ENCODE measurements at places on chromosomes 11 and 22.

DNA sequence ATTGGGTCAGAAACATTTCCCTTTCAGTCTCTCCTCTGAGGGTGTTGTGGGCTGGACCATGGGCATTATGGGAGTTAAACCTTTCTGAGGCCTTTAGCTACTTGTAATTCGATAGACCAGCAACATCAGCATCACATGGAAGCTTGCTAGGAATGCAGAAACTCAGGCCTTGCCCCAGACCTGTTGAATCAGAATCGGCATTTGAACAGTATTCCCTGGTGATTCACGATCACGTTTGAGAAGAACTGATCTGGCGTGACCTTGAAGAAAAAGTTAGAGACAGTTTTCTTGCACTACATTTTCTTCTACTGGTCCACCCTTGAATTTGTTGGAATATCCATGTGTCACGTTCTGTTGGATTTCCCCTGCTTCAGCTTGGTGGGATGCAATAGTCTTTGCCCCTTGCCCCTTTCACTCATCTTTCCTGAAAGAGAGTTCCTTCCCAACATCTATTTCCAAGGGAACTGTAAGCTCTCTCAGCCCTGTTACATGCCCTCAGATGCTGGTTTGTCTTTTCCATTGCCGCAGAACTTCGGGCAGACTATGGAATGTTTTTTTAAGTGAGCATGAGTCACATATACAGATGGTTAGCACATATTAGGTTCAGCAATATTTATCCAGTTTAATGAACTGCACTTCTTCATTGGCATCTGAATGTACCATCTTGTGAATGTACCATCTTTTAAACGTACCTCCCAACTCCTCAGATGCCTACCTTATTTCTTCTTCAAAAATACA, 23.9 kb downstream of the EHF start:
- peak; percentile 81 for DNase-seq

DNA sequence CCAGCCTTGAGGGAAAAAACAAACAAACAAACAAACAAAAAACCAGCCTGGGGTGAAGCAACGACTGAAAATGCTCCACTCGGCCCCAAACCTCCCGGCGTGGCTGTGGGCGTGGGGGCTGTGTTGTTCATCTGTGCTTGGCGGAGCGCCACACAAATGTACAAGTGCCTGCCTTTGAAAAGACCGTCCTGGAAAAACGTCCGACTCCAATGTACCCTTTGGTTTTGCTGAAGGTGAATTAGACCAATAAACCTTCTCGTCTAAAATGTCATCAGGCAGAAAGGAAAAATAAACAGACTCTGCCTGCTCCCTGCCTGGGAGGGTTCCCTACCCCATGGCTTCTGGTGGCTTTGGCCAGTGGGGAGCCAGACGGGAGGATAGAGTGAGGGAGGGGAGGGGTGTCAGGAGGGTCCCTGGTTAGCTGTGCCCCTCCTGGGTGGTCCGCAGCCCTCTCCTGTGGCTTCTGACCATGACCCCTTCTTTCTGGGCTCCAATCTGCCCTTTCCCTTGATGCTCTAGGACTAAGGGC, 93.9 kb downstream of the TRMU start:
- DNase-seq, result no peak

DNA sequence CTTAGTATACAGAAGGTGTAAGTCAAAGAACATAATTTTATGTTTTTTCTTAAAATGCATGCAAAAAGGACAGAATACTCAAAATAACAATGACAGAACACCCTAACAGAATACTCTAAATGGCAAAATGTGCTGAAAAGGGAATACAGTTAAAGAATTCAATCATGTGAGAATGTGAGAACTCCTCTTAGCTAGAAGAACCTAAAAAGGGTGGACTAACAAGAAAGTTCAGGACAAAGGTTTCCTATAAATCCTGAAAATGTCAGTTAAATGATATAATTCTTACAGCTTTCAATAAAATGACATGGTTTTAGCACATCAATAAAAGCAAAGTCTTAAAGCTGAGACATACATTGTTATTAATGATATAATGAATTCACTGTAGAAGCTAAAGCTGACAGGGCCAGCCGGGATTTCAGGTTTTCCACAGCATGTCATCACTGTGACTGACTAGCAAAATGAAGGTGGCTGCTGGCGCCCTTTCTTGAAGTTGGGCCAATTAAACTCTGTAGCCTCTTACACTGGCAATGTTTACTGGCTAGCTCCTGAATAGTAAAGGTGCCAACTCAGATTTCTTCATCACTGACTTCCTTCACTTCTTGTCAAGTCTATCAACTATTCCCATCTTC, 244.4 kb downstream of the TTC28 start:
- no peak for DNase-seq

DNA sequence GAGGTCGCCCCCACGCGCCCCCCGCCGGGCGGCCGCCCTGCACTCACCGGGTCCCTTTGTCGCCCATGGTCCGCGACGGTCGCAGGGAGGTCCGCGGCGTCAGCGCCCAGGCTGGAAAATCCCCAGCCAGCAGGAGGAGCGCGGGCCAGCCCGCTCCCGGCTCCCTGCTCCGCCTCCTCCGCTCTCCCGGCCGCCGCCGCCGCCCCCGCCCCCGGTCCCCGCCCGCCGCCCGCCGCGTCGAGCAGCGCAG, at the start of gene ARRB1:
Gene ARRB1, minus strand, starts transcription at position 121 of the 250 bp plus-strand sequence. Its CDS starts 54 bp downstream, at position 67.
- DNase-seq, result no peak

GRCh38 chr22:26124991-26125725, 44.1 kb upstream of the SEZ6L start:
- no peak for DNase-seq

DNA sequence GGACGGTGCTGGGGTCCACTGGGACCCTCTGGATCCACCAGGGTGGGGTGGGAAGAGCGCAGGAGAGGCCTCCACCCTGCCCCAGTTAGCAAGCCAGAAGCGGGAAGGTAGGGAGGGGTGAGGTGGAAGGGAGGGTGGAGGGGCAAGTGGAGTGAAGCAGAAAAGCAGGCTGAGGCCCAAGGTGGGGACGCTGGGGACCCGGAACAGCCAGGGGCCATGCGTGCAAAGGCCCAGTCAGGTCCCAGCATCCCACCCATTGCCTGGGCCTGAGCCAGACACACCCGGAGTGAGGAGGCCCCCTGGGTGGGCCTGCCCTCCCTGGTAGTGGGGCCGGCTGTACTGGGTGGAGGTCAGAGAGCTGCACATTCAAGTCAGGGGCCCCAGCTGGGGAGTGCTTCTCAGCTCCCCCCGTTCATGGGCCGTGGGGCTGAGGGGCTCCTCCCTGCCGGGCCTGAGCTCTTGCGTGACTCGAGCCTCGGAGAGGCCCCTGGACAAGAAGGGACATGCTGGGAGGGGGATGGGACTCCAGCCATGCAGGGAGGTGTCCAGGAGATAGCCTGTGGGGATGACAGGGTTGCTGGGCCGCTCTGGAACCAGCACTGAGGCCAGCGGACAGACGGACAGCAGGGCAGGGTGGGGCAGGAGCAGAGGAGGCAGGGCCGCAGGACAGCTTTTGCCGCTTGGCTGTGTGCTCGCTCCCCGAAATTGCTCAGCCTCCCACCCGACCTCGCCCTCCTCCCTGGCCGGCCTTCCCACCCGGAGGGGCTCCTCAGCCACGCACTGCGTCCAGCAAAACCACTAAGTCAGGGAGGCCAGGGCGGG, 7.7 kb downstream of the TNNT3 start:
- no peak for DNase-seq

DNA sequence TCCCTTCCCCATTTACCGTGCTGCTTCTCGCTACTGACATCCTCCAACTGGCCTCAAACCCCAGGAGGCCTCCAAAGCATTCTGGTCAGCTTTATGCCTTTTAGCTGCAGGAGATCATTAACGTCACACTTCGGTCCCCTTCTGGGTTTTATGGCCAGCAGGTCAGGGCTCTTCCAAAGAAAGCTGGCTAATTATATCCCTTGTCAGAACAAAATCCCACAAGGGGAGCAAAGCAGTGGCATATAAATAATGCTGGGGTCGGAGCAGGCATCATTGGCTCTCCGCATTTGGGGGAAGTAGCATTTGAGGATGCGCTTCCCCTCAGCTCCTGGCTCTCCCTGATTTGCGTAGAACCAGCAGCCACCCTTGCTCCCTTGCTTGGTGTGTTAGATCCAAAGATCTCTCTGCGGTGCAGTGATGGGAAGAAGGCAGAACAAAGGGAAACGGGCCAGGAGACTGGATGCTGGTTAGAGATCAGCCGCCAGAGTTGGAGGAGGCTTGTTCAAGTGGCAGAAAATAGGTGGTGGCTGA, 117.4 kb downstream of the DBX1 start:
- DNase-seq, result no peak

DNA sequence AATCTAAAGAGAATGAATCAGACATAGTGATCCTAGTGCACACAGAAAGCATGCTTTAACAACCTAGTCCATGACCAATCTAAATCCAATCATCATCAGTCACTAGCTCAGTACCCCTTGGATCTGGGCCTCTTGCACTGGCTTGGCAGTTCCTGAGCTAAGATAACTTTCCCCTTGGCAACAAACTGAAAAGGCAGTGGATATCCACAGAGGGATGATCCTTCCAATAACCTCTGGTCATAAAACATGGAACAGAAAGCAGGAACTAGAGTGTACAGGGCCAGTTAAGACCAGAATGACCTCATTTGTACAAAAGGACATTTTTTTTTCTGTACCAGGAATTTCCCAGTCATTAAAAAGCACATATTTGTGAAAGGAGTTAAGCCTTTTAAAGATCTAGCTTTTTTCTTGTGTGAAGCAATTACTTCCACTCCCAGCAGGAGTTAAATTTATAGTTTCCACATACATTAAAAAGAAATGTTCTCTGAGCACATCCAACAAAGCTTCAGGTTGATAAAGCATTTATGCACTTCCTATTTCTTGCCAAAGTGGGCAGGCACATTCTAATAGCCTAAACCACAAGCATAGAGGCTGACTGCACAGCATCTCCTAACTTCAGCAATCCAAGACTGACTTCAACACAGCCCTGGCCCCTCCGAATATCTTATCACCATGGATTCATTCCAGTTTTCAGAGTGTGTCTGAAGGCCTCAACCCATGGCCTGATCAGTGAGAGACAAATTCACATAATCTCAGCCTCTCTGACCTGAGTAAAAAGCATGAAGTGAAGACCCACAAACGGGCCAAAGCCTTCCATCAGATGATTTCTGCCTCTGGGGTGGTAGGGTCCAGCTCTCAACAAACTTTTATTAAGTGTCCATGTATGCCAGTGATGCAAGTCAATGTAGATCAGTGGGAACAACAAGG, 29.9 kb downstream of the GUCY1A2 start:
- peak; percentile 66 for DNase-seq

DNA sequence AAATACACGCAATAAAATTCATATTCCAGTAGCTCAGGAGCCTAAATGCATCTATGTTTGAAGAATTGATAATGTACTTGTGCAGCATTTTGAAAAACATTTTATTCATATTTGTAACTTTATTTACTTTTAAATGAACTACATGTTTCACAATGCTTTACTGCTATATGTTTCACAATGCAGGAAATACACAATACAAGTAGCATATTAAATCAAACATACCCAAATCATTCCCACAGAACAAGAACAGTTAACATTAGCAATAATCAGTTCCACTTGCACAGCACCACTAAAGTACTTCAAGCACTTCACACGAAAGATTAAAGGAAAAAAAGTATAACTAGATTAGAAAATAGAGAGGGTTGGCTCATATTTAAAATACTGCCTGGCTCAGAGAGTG, 343.6 kb upstream of the CCDC90B start:
- DNase-seq, result no peak

GRCh38 chr11:2369320-2369719, 7.8 kb upstream of the CD81 start:
- no peak for DNase-seq

DNA sequence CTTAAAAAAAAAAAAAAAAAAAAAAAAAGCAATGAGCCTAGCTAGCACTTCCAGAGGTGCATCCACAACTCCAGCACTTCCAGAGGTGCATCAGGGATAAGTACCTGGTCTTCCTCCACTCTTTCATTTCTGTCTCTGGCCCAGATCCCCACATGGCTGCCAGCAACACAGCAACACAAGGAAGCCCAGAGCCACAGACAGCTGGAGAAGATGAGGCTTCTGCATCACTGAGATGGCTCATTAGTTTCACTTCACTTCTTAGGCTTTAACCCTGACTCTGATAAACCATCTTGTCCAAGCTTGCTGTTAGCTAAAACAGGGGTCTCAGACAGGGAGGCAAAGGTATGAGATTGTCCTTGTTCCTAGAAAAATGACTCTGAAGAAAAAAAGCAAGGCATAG, 35.6 kb downstream of the PC start:
- no peak for DNase-seq

DNA sequence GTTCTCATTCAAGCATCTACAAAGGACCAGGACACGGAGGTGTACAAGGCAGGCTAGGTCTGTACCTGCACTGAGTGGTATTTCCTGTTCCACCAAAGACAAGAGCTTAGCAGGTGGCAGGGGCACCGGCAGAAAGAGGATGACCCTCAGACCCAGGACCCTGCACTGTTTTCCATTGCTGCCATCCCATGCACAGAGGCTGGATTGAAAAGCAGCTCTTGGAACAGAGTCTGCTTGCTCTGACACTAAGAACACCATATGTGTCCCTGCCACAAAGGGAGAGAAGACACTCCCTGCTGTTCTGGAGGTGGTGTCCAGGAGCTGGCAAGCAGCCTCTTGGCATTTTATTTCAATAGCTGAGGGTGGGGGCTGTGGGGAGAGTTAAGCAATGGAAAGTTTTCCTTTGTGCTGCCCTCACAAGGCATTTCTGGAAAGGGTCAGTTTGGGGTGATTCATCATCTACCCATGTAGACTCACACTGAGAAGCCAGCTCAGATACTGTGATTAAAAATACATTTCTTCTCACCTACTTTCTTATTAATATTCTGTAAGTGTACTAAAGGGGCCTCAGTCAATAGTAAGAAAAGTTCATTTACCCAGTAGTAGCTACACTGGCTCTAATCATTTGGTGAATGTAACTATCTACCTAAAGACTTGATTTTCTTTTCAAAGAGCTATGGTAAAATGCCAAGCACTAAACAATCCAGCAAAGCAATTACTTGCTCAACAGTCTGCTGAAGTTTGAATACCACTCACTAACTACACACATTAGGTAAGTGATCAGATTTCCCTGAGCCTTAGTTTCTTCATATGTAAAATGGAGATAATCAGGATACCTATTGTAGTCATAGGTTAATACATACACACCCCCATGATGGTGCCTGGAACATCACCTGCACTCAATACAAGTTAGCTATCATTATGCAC, 55.2 kb downstream of the SLC1A2 start:
- peak; percentile 95 for DNase-seq

DNA sequence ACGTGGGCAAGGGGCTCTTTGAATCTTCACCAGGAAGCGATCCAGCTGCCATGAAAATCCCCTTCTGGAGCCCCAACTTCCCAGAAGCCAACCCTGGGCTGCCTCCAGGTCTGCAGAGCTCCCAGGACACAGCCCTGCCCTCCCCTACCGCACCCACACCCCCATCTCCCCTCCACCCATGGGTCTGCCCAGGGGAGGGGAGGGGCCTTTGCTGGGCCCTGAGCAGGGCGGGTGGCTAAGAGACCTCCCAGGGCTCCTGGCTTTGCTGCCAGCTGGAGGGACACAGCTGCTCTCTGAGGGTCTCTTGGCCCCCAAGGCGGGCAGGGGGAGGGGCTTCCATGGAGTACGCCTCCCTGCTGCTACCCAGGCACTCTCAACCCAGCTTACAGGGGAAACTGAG, 64.1 kb downstream of the WNT7B start:
- no peak for DNase-seq

Measured in fibroblast of skin of scalp (primary cell).